Activated naive CD8-positive, alpha-beta T cell treated with anti-CD3 and anti-CD28 coated beads for 36 hours (primary cell): ENCODE measurements at places on chromosomes 12 and 14.

- DNase-seq, result no peak
Observed at GRCh38 chr12:19039515-19039914, 90.0 kb upstream of the PLEKHA5 start.

- no peak for DNase-seq
Observed at GRCh38 chr14:81205639-81206038, 15.1 kb downstream of the GTF2A1 start.

DNA sequence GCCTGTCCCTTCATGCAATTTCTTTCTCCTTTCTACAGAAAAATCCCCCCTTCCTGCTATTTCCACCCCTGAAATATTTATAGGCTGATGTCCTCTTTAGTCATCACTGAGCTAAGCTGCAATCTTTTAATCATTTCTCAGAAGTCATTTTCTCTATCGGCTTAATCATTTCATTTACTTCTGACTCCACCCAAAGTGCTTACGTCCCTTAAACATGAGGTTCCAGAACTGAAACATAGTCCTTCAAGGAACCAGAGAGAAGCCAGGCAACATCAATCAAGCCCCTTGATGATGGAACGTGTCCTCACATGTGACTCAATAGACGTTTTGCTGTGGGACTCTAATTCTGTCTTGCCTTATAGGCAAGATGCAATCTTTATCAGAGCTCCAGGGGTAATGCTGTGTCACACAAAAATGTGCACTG is 148.7 kb upstream of the KRR1 start:
- DNase-seq, result no peak

GRCh38 chr14:88790501-88791251 is 2.1 kb downstream of the EML5 start:
- no peak for DNase-seq

DNA sequence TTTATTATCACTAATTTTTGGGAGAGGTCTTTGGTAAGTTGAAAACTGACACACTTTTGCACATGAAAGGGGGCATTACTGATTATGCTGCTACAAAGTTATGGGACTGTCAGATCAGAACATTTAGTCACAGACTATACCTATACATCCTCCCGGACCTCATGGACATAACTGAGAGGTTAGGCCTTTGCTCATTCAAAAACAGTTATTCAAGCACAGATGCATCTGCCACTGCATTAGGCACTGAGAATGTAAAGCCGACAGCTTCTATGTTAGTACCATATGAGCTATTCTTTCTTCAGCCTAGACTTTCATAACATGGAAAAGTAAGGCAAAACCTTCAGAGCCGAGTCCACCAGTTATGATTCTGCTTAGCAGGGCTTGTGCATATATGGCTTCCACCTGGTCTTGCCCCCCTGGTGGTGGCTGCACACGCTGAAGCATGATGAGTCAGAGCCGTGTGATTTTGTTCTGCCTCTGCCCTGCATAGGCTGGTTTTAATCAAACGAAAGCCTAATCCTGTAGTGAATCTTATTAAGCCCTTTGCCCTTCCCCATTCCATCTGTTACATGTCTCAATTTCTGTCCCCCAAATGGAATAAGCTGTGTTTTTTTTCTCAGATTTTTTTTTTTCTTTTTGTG is 21.8 kb upstream of the RNU6-8 start:
- DNase-seq, result peak; percentile 22

- no peak for DNase-seq
Observed at GRCh38 chr14:53953828-53954550, 2.6 kb downstream of the BMP4 start.
